H54 (cell line): ENCODE measurements at places on chromosomes 2 and 18.

DNA sequence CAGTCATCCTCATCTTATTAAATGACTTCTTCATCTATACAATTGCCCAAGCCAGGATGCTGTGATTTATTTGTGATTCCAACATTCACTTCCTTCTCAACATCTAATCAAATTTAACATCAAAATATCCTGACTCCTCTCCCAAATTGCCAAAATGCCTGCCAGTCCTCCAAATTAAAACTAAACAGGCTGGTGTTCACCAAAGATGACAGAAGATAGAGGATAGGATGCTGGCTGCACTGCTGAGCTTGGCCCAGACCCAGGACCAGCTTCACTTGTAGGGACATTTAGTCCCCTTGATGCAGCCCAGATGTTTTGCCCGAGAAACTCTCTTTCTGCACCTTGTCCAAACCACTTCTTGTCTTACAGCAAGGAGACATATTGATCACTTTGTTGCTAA is 540.0 kb upstream of the CNTNAP5 start:
- DNase-seq: no peak

DNA sequence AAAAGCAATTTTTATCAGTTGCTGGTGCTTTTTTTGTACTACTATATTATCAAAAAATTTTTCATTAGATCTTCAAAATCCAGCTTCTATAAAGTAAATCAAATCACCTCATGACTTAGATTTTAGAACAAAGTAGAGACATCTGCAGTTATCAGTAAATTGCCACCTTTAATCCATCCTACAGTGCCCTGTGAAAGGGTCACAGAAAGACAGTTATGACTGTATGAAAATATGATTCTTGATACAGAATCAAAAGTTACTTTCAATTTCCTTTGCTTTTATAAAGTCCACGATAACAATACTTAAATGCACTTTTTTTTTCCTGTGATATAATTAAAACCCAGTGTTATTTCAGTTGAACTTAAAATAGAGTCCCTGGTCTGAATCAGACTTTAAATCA is 61.4 kb downstream of the PRPF40A start:
- no peak for DNase-seq

- no peak for DNase-seq
Measured at GRCh38 chr2:2187196-2187595, 143.9 kb downstream of the MYT1L start.

DNA sequence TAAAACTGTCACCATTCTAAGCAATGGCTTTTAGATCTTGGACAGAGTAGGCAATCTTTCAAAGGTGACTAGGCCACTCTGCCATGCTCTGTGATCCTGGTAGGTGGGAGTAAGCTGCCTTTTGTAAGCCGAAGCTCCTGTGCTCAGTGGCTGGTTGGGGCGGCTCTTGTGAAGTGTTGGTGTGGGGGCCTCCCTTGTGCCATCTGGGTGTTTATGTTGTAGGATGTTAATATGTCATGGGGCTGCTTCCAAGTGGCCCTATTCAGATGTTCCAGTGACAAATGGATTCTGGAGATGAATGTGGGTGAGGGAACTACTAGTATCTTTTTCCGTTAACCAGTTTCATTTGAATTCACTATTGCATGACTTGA is 116.8 kb upstream of the SPRED2 start:
- DNase-seq: no peak

DNA sequence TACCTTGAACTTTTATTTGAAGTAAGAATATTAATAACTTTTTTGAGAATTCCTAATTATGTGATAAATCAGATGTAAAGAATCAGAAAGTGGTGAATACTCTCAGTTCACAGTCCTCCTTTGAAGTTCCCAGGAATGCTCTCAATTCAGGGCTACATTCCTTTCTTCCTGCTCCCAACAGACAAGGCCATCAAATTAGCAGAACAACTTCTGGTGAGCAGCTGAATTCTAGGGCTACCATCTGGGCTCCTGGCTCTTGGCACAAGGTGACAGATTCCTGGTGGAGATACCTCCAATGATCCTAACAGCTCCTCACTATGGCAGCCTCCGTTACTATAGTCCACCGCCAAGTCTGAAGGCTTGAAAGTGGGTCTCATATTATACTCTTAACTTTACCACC is 37.8 kb upstream of the OLA1 start:
- no peak for DNase-seq

- no peak for DNase-seq
Measured at GRCh38 chr2:232411901-232412629, 5.4 kb downstream of the ALPG start.

GRCh38 chr2:173605994-173606393 is 251.3 kb downstream of the CDCA7 start:
- no peak for DNase-seq

DNA sequence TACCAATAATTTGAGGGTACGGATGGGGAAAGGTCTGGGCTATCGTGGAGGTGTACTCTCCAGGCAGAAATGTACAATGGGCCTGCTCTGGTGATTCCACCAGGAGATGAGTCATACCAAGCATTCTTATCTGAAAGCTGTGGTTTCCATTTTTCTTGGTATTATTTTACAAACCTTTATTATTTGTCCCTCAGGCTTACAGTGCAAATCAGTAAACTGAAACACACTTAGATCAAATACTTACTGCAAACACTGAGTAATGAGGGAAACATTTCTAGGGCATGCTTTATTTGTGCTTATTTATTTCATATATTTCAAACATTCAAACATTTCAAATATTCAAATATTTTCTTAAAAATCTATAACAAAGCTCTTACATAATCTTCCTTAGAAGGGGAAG is 319.8 kb downstream of the RND3 start:
- peak; percentile 21 for DNase-seq

GRCh38 chr2:190123956-190124355 is 61.4 kb upstream of the MSTN start:
- no peak for DNase-seq

DNA sequence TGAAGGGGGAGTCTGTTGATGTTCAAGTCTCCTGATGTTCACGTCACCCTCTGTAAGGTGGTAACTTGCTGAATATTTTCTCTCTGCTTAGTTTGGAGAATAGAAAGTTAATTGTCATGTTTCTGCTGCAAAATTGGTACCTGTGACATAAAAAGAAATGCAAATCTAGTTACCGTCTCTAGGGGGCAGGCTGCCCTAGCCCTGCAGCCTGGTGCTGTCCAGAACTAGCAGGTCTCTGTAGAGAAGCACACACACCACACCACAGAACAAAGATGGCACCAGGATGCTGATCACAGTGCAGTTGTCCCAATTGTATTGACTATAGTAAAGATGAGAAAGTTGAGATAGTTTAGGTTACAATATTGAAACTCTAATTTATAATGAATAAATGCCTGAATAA is 47.0 kb downstream of the SLC9A4 start:
- peak; percentile 19 for DNase-seq

GRCh38 chr2:27363933-27364332 is 6.2 kb downstream of the EIF2B4 start:
- no peak for DNase-seq

DNA sequence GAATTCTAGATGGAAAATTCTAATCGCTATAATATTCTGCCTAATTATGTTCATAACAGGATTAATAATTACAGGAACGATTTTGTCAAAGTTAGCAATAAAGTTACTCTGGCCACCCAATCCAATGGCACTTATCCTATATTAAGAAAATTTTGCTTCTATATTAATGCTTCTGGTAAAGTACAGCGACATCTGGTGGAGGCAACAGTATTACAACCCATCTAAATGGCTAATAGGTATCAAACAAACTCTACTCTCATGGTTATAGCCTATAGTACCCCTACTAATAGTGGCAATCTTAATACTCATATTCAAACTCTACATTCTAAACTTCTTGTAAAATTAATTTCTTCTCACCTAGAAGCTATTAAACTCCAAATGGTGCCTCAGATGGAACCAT is 1084.7 kb upstream of the LRRTM1 start:
- DNase-seq: no peak

DNA sequence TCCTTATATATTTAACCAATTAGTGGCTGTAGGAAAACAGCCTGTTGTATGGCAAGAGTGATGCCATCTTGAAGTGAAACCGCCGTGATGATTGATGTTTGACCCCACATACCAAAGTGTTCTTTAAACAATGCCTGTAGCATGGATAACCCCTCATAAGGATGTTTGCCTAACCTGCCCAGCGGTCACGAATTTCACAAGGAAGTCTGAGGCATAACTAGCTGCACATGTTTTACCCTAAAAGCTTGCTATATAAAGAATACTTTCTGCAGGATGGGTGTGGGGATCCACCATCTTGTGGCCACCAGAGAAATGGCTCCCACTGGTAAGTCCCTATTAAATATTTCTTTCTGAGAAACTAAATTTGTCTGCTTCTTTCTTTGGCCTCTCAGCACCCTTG is 68.7 kb downstream of the ZDBF2 start:
- no peak for DNase-seq

GRCh38 chr18:49988101-49988500 is 174.8 kb upstream of the ACAA2 start:
- DNase-seq: no peak

- no peak for DNase-seq
Measured at GRCh38 chr2:220198896-220199295, 571.5 kb downstream of the SLC4A3 start.

- DNase-seq: no peak
Measured at GRCh38 chr2:96821113-96821675, 5.1 kb downstream of the CNNM3 start.

DNA sequence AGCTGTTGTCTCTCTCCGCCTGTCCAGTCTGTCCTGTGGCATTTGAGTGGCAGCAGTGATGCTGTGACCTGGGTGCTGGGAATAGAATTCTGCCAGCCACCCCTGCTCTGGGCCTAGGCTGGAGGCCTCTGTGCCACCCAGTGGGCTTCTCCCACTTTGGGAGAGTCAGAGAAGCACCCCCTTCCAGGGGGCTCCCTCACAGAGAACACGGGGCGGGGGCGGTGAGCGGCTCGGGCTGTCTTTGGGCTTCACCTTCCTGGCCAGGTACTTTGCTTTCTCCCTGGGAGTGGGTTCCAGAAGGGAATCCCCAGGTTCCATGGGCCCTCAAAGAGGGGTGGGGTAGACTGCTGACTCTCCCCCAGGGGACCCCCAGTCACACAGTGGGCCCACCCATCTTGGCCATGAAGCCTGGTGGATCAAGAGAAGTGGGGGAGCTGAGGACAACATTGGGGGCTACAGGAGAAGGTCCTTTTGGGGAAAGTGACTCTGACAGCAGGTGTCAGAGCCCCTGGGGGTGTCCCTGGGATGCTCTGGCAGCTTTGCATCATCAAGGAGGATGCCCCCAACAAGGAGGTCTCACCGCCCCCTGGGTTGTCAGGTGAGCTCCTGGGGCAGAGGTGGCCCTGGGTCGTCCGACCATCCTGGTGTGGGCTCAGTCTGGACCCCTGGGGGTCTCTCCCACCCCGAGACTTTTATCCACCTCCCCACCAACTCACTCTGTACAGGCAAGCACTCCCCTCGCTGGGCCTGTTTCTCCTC is 18.8 kb upstream of the BOK start:
- no peak for DNase-seq

- DNase-seq: no peak
Measured at GRCh38 chr18:3666526-3667254, 216.7 kb downstream of the TGIF1 start.

DNA sequence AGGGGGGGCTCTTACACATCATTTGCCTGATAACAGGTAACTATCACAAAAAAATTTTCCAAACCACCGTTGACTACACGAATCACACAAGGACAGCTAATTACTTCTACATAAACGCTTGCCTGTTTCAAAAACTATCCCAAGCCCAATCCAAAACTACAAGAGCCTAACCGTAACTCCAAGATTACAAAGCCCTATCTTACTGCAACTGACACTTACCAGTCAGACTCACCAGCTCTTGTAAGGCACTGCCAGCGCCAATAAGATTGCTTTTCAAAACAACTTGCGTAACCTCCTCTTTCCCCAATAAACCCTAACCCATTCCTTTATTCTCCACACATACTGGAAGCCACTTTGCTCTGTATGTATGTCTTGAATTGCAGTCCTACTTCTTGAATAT is 148.4 kb downstream of the NBAS start:
- DNase-seq: no peak

DNA sequence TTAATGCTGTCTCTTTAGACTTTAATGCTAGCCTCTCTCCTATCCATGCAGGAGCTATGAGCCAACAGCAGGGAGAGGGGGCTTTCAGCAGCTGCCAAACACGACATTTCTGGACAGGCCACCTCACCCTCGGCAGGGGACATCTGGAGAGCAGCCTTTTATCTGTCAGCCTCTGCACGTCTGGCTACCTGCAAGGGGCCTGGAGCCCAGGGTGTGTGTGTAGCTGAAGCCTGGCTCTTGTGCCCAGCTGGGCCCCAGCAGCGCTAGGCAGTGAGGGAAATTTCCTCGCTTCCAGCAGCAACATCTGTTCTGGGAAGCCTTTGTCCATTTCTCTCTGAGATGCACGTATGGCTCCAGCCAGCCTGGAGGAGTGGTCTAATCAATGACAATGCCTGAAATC is 728.7 kb upstream of the ID2 start:
- DNase-seq: no peak

GRCh38 chr2:159907909-159908308 is 109.9 kb upstream of the CD302 start:
- no peak for DNase-seq

- DNase-seq: no peak
Measured at GRCh38 chr2:133953524-133953923, 300.3 kb upstream of the MGAT5 start.

- no peak for DNase-seq
Measured at GRCh38 chr2:88201811-88202169, 31.6 kb downstream of the THNSL2 start.

- DNase-seq: no peak
Measured at GRCh38 chr2:64987001-64987955, 1.9 kb upstream of the SLC1A4 start.

GRCh38 chr2:234632527-234633391 is 135.9 kb upstream of the ARL4C start:
- no peak for DNase-seq

DNA sequence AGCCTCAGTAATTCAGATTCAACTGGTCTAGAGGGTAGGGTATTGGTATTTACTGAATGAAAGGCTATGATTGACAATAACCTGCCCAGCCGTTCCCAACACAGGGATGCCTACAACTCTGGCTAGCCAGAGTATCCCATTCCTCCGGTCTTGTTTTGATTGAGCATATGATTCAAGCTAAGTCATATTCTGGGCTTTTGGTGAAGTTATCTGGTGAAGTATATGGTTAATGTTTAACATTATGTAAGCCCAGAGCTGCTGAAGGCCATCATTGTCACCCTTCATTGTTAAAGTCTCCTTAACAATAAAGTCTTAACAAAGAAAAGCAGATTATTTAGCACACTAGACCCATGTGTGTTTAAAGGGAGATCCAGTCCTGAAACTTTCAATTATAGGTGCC is 152.6 kb downstream of the EXOC6B start:
- DNase-seq: no peak

- no peak for DNase-seq
Measured at GRCh38 chr2:30400151-30400954, 46.7 kb upstream of the LCLAT1 start.

DNA sequence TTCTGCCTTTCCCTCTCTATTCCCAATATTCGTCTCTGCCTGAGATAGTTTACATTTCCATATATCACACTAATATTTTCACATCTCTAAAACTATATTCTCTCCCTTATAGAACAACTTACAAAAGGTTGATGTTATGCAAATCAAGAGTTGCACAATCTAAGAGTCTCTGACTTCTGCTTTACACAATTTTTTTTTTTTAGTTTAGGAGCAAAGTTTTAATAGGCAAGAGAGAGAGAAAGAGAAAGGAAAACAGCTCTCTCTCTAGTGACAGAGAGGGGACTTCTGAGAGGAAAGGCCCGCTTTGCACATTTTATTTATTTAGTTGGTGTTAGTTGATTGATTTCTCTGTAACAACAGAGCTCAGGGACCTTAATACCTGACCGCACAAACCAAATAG is 380.2 kb downstream of the TXNL1 start:
- DNase-seq: no peak
